T-helper 2 cell treated with Interferon-gamma antibody and Interleukin-4, amounts not matched to agents 100 ng/mL and 5 ng/mL, for 36 hours (primary cell): ENCODE measurements at places on chromosomes 6 and 20. TPM values are rescaled to one million over a fixed set of nuclear protein-coding genes. Genes with fewer than 3 reads are reported as not detected.

The GPR6 gene
- total RNA-seq = not detected in 2 replicates

The RCAN2 gene
- total RNA-seq = 0.14 TPM in 1 of 2 replicates, not detected in the other

The RIPOR3 gene
- not detected in 2 replicates for total RNA-seq

The LHFPL5 gene
- not detected in 2 replicates for total RNA-seq

The GSTA2 gene
- total RNA-seq = not detected in 2 replicates

The RSPO3 gene
- total RNA-seq = not detected in 2 replicates

The PROCR gene
- 0.41 and 0.45 TPM in 2 replicates for total RNA-seq

The DEFB124 gene
- not detected in 2 replicates for total RNA-seq

The LPA gene
- total RNA-seq = not detected in 2 replicates

The SNAI1 gene
- total RNA-seq = 0.52 and 0.57 TPM in 2 replicates

The PSMB9 gene
- 413 and 416 TPM in 2 replicates for total RNA-seq

The TP53RK gene
- total RNA-seq = 15.3 and 17.2 TPM in 2 replicates

The GINS1 gene
- 31.3 and 33.8 TPM in 2 replicates for total RNA-seq

The ACTL10 gene
- total RNA-seq = 2.9 and 3.0 TPM in 2 replicates

The ARFGEF2 gene
- 25.1 and 26.6 TPM in 2 replicates for total RNA-seq

The BFSP1 gene
- total RNA-seq = 3.7 and 4.1 TPM in 2 replicates

The SPTLC3 gene
- total RNA-seq = 0.73 and 0.95 TPM in 2 replicates

The ARFRP1 gene
- 63.3 and 66.8 TPM in 2 replicates for total RNA-seq

The CAP2 gene
- not detected in 2 replicates for total RNA-seq

The MYCT1 gene
- total RNA-seq = not detected in 2 replicates

The TRIM31 gene
- total RNA-seq = not detected in 2 replicates

The PRSS35 gene
- total RNA-seq = not detected in 2 replicates

The CALHM5 gene
- not detected in 2 replicates for total RNA-seq

The TLDC2 gene
- not detected in 2 replicates for total RNA-seq

The KCNK16 gene
- not detected in 2 replicates for total RNA-seq

The ADTRP gene
- total RNA-seq = 0.39 TPM in 2 replicates

The OR2B6 gene
- total RNA-seq = 0.30 TPM in 1 of 2 replicates, not detected in the other
